ENCODE measurements at places on chromosomes 5 and 9.

- no peak for DNase-seq
Observed at GRCh38 chr5:181280251-181280762, 19.4 kb upstream of the TRIM52 start.

GRCh38 chr5:59829386-59829785 lies 64.1 kb downstream of the PDE4D start:
- no peak for DNase-seq

GRCh38 chr5:145752947-145753346 lies 82.2 kb downstream of the PRELID2 start:
- DNase-seq, result no peak

- no peak for DNase-seq
Observed at GRCh38 chr9:79220251-79220650, 351.5 kb upstream of the TLE4 start.

GRCh38 chr5:170483701-170484458 lies 19.9 kb upstream of the KCNIP1 start:
- DNase-seq, result no peak

DNA sequence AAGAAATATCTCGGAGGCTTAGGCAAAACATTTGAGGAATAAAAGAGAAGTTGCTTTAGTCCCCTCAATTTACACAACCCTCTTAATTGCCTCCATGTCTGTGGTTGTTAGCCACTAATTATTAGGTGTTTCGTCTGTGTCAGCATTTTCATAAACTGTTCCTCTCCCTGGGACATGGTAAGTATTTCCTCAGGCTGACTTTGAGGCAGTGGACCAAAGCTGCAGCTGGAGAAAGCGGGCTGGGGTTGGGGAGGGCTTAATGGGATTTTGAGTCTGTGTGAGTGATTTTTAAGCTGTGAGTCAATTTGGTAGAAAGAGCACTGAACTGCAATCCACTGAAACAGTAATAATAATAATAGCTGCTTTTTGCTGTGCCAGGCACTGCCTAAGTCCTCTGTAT lies 13.0 kb upstream of the TTC1 start:
- no peak for DNase-seq

DNA sequence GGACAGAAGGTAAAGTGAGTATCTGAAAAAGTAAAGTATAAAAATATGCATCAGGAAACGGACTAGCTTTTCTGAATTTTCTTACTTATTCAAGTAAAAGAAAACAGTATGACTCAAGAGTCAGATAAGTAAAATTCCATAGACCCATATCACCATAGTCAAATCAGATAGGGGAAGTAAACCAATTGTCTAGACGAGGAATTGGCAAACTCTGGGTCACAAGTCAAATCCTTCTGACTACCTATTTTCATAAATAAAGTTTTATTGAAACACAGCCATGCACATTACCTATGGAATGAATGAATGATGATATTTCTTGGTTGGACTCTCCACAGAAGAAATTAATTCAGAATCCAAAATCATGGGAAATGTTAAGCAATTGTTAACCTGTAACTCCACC lies 59.1 kb upstream of the TMC1 start:
- DNase-seq, result no peak

DNA sequence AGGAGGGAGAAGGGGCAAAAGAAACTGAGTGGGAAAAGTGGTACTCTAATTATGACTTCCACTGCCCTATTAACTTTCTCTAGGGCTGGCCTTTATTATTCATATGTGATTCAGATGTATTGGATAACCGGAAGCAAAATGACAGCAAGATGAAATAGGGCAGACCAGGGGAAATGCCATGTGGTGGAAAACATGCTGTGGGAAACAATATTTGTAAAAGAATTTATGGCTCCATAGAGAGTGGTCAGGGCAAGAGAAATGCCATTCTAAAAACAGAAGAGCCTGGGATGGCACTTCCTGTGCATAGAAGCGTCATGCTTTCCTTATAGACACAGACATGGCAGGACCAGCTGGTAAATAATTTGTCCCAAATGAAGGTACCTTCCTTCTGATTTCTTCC lies 67.7 kb downstream of the MEGF10 start:
- no peak for DNase-seq

DNA sequence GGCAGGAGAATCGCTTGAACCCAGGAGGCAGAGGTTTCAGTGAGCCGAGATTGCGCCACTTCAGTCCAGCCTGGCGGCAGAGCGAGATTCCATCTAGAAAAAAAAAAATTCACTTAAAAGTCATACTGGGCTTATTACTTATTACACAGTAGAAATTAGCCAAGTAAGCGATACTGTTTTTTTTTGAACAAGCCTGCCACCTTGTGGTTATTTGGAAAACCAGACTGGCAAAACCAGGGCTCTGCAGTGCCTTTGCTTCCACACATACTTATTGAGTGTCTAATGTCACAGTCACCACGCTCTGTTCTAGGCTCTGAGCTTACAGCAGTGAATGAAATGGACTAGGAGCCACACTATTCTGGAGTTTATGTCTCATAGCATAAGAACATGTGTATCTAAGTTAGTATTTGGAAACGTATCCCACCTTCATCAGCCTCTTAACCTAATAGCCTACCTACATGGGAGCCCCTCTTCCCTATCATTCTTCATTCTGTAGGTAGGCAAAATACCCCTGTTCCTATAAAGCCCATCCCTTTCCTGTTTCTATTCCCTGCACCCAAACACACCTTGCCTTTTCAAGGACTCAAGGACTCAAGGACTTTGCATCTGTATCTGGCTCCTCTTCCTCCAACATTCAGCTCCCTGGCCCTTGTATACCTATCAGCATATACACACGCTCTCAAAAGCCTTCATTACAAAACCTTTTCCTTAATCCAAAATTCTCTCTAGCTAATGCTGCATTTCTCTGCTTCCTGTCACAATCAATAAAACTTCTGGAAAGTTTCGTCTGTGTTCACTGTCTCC lies 13.9 kb upstream of the BASP1 start:
- no peak for DNase-seq

DNA sequence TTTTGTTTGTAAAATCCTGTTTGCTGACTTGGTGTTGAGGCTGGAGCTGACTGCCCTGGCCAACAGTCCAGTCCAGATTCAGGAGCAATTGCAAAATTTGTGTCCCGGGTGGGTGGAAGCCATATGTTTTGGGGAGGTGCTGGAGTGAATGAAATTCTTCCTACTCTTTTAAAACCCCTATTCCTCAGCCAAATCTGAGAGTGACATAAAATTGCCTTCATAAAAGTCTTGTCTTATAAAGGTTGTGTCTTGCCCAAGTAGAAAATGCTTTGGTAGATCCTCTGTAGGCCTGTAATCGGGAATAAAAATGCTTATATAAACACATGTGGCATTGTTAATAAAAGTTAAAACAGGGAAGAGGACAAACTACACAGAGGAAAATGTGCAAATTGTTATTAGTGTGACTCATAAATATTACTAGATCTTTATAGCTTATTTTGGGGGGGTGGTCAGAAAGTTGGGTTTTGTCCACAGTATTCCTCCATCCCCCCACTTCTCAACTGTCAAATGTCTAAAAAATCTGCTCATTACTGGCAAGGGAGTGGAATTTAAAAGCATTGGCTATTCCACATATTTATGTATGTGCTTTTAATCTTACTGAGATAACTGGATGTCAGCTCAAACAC lies 45.6 kb downstream of the NNT start:
- DNase-seq, result no peak

GRCh38 chr5:120769312-120769872 lies 305.3 kb downstream of the PRR16 start:
- DNase-seq, result no peak

GRCh38 chr9:65403721-65404120 lies 118.7 kb upstream of the FOXD4L5 start:
- no peak for DNase-seq

DNA sequence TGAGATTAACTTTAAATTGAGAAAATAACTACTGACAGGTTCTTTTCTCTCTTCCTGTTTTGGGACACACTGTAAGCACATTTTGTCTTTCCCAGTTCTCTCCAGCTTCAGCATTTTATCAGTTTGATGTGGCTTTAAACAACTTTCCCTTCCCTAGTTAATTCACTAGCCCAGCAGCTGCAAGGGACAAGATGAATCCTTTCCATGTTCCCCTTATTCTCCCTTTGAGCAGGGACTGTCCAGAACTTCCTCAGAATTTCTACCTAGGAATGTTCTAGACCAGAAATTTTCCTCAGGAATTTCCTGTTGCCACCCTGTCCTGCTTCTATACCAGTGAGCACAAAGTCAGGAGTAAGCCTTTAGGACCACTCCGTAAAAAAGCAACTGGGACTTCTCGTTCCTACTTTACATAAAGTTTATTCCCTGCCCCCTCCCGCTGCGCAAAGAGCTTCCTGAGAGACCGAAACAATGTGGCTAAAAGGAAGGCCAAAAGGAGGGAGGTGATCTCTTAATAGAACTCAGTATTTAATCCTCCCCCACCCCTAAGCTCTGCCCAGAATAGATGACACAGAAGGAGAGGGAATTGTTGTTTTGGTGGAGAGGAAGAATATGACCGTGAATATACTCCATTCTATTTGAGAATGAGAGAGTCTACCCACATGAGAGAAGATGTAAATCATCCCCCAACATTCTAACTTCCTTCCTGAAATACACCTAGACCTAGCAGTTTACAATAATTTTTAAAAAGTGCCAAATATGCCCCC lies 61.9 kb downstream of the GLIS3 start:
- no peak for DNase-seq

DNA sequence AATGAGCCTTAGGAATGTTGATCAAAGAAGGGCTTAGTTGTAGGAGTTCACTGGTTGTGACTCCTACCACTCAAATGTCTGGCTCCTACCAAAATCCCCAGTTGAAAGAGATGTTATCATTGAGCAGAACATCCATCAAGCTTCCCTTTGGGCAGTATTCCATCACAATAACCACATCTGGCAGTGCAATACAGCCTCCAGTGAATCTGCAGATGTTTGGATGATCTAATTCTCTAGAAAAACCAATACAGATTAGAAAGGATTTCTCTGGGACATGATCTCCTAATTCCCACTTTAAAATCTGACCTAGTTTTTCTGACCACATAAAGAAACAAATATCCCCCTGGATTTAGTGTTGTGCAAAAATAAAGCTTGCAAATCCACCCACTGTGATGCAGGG lies 81.6 kb downstream of the TMEM215 start:
- DNase-seq, result no peak

- DNase-seq, result no peak
Observed at GRCh38 chr9:109203761-109204360, 36.8 kb upstream of the FRRS1L start.

DNA sequence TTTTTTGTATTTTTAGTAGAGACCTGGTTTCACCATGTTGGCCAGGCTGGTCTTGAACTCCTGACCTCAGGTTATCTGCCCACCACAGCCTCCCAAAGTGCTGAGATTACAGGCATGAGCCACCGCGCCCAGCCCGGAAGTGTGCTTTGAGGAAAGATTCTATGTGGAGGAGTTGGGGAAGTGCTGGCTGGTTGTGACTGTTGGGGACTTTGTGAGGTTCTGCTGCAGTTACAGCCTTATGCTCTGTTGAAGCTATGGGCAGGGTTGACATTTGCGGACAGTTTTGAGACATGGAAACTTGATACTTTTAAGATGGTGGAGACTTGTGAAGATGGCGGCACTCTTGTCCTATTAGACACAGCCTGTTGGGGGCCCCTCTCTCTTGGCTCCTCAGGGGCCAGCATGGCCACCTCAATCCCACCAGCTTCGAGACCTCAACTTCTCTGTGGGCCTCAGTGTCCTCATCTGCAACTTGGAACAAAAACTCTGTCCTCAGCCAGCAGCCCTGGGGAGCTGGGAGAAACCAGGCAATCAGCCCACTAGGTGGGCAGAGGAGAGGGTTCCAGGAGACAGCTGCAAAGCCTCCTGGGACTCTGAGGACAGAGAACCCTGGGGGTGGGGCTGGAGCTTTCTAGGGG lies 24.9 kb downstream of the C9orf50 start:
- no peak for DNase-seq

- DNase-seq, result no peak
Observed at GRCh38 chr9:19033015-19033414, at the start of gene SAXO1. Gene SAXO1, minus strand, starts transcription at chr9:19033209. Its CDS starts 301 bp downstream, at chr9:19032908.

DNA sequence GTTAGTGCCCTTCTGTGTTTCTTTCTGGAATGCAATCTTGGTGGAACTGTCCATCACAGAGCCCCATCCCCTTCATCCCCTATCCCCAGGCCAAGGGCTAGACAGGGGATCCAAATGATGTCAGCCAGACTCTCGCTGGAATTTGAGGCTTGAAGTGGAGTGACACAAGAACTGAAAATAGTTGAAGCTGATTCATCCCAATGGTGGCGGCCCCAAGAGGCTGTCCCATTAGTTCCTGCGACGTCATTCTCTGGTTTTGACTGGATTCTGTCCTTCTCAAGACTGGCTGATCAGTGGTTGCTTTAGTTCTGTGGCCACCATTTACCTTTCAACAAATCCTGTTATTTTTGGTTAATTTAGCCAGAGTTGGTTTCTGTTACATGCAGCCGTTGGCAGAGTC lies 59.9 kb downstream of the SUB1 start:
- no peak for DNase-seq

DNA sequence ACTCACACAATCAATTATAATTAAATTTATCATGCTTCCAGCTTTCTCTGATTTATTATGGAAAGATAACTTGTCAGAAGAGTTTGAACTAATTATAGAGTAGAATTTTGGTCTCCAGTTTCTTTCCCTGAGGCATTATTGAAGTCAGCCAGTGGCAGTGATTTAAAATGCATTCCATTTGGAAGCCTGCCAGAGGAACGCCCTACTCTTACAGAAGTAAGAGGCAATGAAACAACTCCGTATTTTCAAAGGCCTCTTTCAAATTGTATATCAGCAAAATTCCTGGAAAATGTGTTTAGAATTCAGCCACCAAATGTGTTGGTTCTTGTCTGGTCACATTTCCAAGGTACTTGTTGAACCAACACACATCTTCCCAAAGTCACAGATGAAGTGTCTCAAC lies 640.9 kb downstream of the SEMA5A start:
- no peak for DNase-seq

GRCh38 chr9:85647571-85647970 lies 94.2 kb downstream of the AGTPBP1 start:
- DNase-seq, result no peak

- no peak for DNase-seq
Observed at GRCh38 chr9:107123389-107123788, 159.7 kb upstream of the RAD23B start.

- no peak for DNase-seq
Observed at GRCh38 chr9:84759300-84759750, 89.8 kb downstream of the NTRK2 start.

DNA sequence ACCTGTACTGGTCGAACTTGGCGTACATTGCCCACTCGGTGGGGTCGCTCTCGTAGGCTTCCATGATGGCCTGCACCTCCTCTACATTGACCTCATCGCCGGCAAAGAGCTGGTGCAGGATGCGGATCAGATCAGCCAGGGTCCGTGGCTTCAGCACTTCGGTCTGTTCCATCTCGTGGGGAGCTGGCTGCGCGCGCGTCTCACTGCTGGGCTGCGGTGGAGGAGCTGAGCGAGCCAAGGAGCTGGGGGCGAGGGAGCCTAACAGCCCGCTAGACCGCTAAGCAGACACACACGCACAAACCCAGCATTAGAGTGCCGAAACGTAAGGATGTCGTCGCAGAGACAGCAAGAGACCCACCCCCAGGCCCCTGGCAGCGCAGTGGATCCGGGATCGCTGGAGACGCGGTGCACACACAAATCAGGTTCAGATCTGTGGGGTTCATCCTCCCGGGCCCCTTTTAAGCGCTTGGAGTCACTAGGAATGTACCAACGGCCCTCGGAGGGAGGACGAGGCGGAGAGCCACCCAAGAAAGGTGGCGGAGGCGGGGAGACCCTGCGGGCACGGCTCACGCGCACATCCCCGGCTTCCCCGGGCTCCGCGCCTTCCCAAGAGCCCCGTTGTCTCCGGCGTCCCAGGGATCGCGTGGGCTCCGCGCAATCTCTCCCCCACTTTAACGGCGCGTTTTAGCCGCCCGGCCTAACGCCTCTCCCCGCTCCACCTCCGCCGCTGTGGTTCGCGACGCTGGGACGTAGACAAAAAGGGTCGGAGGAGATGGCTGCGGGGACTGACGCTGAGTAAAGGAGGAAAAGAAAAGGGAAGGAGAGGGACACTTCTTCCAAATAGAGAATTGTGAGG lies at the start of gene CDO1:
TSS of gene CDO1 (minus strand) at position 434 of the 856 bp plus-strand sequence. CDS start at position 172, 262 bp downstream.
- DNase-seq, result no peak

Measured in stimulated activated CD8-positive, alpha-beta memory T cell treated with anti-CD3 and anti-CD28 coated beads, Interleukin-4, amount 100 ng/mL, for 4 hours (primary cell).